HS-5 (cell line): ENCODE measurements at places on chromosomes 4 and X.

- DNase-seq, result no peak
Observed at GRCh38 chrX:135421932-135422809, at the start of gene SMIM10L2A. Gene SMIM10L2A (plus strand): TSS chrX:135421944. CDS start chrX:135422132, 188 bp downstream.

GRCh38 chr4:8537041-8537461 is 43.1 kb upstream of the GPR78 start:
- peak; percentile 90 for DNase-seq

- DNase-seq, result no peak
Observed at GRCh38 chr4:77026322-77026704, 49.5 kb downstream of the CCNI start.

DNA sequence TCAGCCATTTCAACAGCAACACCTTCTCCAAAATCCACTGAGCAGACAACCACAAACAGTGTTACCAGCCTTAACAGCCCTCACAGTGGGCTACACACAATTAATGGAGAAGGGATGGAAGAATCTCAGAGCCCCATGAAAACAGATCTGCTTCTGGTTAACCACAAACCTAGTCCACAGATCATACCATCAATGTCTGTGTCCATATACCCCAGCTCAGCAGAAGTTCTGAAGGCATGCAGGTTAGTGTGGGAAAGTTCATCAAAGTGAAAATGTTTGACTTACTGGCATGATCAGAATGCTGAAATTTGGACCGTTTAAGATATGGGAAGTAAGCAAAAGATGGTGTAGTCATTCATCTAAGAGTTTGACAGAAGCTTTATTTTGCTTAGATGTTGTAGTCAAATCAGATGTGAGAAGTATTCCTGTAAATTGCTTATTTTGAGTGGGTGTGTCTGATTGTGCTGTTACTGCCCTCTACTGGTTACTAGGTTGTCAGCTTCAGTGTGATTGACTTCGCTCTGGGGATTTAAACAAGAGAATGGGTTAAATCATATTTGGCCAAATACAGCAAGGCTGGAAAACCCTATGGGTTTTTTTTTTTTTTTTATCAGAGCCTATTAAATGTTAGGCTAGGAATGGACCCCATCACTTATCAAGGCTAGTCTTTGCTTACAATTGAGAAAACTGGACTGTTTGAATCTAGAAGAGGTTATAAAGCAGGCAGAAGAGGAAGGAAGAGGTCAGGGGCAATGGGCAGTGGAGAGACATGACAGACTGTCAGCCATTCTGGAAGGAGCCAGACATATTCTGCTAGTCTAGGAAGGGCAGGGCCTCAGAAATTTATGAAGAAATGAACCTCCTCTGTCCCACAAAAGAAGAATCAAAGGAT is 130.3 kb downstream of the DIPK2B start:
- DNase-seq, result peak; percentile 5

DNA sequence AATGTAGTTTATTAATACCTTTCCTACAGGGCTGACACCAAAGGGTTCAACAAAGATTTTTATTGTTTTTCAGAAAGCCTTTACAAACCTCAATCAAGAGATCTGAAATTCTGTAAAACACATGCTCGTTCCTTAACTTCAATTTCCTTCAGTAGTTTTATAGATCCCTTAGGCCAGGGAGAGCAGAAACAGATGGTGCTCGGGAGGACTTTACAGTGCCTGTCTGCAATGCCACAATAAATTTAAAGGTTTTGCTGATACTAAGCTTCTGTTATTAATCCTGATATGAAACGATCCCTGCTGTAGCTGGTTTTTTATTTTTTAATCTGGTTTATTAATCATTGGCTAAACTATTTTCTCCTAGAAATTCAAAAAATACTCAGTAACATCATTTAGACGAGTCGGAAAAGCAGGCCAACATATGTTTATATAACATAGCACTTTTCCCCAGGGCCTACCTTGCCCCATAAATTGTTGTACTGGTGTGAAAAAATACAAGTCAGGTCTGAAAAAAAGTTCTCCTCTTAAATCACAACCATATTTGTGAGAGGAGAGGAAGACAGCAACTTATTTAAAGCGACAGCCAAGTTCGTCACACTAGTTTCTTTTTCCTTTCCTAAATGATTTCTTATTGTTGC is 39.8 kb downstream of the SHISA3 start:
- no peak for DNase-seq

- no peak for DNase-seq
Observed at GRCh38 chr4:42280327-42281095, 116.8 kb upstream of the SHISA3 start.
